ENCODE measurements at places on chromosomes 12 and 14.
A peak's percentile ranks its signal among the peaks of the same experiment; 100 is the strongest.

- DNase-seq, result no peak
Measured at GRCh38 chr12:43550831-43551271, 1.2 kb downstream of the ADAMTS20 start.

DNA sequence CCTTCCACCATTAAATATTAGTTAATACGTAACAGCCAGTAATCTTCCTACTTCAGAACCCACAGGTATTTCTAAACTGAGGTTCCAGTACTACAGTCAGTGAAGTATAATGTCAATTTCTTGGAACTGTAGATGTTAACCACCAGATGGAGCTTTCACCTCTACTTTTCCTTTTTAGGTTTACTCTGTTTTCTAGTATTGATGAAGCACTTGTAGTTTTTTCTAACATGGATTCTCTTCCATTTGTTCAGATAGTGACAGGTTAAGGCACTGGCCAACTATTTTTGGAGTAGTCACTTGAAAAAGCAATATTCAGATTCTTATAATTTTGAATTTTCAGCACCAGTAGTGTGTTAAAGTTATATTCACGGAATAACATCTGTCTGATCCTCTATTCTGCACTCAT lies 4.6 kb upstream of the SEC23A start:
- peak; percentile 10 for DNase-seq

DNA sequence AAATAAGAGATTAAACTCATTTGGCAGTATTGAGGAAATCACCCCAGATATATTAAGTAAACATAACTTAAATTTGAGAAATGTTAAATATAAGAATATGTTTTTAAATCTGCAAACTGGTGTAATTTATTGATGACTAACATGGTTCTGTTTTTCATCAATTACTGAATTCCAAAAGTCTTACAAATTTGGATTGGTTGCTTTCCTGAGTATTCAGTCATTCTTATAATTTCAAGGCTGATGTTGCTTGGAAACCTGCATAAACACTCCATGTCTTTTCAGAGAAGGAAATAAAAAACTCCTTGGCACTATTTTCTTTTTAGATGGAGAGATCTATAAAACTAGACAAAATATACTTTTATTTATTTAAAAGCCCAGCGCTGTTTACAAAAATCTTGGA lies 71.7 kb downstream of the NOVA1 start:
- DNase-seq, result no peak

DNA sequence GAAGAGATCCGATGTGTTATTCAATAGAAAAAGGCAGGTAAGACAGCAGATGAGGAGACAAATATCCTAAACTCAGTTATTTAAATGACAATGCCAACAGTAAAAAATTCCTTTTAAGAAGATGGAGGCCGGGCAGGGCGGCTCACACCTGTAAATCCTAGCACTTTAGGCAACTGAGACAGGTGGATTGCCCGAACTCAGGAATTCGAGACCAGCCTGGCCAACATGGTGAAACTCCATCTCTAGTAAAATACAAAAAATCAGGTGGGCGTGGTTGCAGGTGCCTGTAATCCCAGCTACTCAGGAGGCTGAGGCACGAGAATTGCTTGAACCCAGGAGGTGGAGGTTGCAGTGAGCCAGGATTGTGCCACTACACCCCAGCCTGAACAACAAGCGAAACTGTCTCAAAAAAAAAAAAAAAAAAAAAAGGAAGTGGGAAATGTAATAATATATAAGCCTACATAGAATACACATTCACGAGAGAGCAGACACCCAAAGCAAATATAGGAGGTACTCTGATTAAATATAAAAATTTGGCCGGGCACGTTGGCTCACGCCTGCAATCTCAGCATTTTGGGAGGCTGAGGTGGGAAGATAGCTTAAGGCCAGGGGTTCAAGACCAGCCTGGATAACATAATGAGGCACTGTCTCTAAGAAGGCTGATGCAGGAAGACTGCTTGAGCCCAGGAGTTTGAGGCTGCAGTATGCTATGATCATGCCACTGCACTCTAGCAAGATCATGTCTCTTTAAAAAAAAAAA lies 19.0 kb downstream of the CORO1C start:
- no peak for DNase-seq

- no peak for DNase-seq
Measured at GRCh38 chr12:9198012-9198411, 10.2 kb downstream of the PZP start.

GRCh38 chr12:102379346-102380162 lies 100.8 kb downstream of the IGF1 start:
- no peak for DNase-seq
